ENCODE measurements at places on chromosomes 6 and 20.

DNA sequence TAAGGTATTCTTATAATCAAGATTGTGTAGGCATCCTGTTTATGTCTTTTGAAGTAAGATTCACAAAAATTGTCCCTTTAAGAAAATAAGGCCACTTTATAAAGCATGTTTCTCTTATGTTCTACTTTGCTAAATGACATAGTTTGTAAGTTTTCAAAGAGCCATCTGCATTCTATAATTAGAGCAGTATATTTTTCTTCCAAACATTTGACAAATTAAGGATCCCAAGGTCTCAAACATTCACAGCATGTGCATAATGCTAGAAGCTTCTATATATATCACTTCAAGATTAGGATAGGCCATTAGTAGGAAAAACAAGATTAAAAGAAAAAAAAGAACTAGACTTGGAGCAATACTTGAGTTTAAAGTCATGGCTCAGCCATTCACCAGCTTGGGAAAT lies 55.9 kb upstream of the DOK5 start:
- no peak for DNase-seq

DNA sequence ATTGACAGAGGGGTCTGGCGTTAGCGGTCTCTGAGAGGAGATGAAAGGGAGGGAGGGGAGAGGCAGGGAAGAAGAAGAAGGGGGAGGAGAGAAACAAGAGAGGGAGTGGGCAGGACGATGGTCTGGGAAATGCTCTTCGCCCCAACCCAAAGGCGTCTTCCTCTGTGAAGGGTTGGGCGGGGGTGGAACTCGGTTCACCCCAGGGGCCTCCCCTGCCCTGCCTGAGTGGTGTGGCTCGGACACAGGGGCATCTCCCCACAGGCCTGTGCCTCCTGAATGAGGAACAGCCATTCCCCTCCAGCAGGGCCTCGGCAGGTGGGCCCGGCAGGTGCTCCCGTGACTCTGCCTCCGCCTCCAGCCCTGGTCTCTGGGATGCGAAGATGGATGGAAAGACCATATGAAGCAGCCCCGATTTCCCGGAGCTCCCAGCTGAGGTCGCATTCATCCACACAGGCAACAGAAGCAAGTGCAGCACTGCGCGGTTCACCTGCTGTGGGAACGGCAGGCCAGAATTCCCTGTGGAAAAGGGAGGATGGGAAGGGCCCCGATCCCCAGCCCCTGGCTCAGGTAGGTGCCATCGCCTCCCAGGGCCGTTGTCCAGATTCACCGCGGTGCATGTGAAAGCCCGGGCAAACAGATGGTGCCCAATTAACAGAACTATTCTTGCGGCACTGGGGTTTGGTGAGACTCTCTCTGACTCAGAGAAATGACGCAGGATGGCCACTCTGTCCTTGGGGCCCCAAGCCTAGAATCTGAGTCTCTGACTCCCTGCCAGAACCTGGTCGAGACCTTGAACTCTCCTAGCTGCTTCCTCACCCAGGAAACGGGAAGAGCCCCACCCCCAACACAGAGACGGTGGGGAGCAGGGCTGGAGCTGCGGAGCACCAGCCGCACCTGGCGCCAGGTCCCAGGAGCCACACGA lies 29.4 kb upstream of the RPS6KA2 start:
- DNase-seq = no peak

- DNase-seq = no peak
Measured at GRCh38 chr6:100138346-100139022, 144.5 kb upstream of the MCHR2 start.

GRCh38 chr20:33993576-33994221 lies at the start of gene RALY:
RALY (plus strand) TSS chr20:33993911; CDS start chr20:34072075, 78,164 bp downstream.
- peak; percentile 92 for DNase-seq

DNA sequence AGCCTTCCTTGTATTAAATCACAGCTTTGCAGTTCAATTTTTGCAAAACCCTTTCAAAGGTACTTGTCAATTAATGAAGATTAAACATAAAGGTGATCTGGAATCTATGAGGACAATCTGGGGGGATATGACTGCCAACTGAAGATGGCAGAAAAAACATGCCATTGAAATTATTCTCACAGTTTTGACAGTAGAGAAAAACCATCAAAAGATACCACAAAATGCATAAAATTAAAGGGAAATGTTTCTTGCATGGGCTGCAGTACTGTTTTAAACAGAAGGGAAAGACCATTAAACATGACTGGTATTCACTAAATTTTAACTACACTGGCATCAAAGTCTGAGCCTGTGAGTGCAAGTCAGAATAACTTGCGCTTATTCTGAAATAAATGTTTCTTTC lies 194.2 kb downstream of the ATXN1 start:
- DNase-seq = no peak

DNA sequence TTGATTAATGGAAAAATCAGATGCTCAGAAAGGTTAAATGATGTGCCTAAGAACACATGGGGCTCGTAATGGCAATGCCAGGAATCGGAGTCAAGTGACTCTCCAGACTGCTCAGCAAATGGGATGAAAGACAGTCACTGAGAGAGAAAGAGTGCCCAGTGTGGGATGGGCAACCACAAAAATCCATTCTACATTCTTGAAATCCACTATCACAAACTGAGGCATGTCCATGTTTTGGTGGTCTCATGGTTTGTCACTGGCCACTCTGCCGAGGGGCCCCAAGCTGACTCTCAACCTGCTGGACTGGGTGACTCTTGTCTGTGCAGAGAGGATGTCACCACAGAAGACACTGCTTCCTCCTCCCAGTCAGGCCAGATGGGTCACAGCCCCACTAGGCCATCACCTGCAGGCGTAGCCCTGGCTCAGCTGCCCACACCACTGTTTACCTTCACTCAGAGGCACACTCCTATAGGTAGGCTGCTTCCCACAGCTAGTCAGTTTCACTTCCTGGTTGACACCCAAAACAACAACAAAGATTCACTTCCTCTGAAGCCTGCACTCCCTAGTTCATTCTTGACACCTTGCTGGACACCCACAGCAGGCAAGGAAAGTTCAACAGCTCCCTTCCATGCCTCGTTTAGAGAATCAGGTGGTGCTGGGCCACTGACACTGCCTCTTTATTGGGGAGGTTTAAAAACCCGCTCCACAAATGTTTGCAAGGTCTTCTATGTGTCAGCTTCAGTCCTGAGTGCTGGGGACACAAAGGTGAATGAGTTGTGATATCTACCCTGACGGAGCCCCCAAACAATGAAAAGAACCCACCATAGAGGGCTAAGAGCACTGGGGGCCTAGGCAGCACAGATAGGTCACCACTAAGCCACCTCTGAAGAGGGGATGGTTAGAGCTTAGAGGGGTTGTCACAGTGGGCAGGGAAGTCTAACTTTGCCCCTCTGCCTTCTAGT lies 21.7 kb downstream of the MAP1LC3A start:
- DNase-seq = no peak

DNA sequence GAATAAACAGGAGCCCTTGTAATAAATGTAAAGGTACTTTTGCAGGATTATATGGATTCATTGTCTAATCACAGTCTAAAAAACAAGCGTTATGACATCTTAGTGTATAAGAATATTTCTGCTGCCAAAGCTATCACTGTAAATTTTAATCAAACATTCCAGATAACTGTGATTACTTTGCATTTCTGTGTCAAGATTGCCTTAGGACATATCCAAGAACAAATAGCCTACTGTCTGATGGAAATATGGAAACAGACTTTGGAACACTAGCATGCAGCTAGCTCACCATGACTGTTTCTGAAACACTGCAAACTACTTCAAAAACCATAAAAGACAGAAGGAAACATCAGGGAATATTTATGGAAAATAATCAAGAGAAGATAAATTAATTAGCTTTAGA lies 248.7 kb upstream of the ASCC3 start:
- no peak for DNase-seq

- no peak for DNase-seq
Measured at GRCh38 chr20:1901704-1902103, 6.5 kb downstream of the SIRPA start.
